ENCODE measurements at places on chromosomes 4 and X.

GRCh38 chr4:148852092-148852699 lies 410.0 kb upstream of the NR3C2 start:
- no peak for DNase-seq

GRCh38 chr4:81790477-81790876 lies 318.8 kb upstream of the RASGEF1B start:
- no peak for DNase-seq

GRCh38 chrX:55640854-55641253 lies 17.7 kb downstream of the FOXR2 start:
- no peak for DNase-seq

GRCh38 chrX:130162094-130162735 lies 3.4 kb downstream of the AIFM1 start:
- no peak for DNase-seq

GRCh38 chrX:123833387-123833786 lies 26.5 kb upstream of the XIAP start:
- no peak for DNase-seq

GRCh38 chr4:139689093-139689722 lies 23.6 kb downstream of the MGST2 start:
- DNase-seq: no peak

DNA sequence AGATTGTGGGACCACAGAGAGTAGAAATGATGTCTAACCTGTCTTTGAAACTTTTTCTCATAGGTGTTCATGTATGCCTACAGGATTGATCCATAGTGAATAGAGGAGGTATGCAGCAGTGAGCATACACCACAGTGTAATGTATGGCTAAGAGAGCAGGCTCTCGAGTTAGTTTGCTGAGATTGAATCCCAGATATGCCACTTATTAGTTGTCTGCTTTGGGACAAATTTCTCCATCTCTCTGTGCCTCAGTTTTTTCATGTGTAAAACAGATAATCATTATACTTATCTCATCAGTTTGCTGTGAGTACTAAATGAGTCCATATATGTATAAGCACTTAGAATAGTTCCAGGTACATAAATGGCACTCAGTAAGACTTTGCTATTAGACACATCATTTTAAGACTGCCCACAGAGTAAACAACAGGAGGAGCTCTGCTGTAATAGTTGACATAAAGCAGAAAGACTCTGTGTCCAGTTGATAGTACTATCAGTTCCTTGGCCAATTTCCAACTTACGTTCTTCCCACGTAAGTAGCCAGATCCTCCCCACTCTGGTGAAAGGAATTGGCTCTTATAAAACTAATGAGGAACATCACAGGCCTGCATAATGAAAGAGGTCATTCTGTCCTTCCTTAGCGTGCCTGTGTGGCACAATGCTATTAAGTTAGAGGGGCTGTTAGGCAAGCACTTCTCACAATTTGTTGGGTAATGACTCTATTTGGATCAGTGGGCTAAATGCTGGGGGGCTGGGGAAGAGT lies 20.7 kb upstream of the RNF150 start:
- DNase-seq: no peak

DNA sequence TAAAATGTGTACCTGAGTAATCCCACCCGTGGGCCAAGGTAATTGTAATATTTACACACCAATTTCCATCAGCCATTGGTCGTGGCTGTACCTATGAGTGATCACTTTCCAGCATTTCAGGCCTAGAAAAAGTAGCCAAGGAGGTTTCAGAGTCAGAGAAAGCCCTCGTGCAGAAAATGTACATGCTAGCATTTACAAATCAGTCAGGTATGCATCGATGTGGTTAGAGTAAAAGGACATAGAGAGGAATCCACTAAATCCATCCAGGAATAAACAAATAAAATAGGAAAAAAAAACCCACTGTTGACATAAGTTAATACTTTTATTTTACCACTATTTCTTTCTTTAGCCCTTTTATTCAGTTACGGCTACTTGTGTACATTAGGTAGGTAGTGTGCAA lies 256.8 kb downstream of the TRIML1 start:
- DNase-seq: no peak

- no peak for DNase-seq
These were observed 1.0 kb upstream of the STARD8 start for GRCh38 chrX:68646421-68646820.

- no peak for DNase-seq
These were observed 58.7 kb downstream of the CCKAR start for GRCh38 chr4:26431461-26432180.

GRCh38 chr4:98203332-98204235 lies 57.6 kb upstream of the RAP1GDS1 start:
- DNase-seq: no peak

DNA sequence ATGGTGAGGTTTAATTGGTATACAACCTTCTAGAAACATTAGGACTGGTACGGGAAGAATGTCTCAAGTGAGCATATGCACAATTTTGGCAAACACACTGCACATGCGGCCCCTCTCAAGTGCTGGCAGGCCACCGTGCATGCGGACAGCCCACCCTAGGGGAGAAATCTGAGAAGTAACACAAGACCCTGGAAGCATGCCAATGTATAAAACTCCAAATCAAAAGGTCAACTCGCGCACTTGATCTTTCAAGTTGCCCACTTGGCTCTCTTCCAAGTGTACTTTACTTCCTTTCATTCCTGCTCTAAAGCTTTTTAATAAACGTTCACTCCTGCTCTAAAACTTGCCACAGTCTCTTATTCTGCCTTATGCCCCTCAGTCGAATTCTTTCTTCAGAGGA lies 488.3 kb downstream of the CFAP47 start:
- no peak for DNase-seq

- DNase-seq: no peak
These were observed 2.4 kb upstream of the ZFX start for GRCh38 chrX:24147165-24147564.

DNA sequence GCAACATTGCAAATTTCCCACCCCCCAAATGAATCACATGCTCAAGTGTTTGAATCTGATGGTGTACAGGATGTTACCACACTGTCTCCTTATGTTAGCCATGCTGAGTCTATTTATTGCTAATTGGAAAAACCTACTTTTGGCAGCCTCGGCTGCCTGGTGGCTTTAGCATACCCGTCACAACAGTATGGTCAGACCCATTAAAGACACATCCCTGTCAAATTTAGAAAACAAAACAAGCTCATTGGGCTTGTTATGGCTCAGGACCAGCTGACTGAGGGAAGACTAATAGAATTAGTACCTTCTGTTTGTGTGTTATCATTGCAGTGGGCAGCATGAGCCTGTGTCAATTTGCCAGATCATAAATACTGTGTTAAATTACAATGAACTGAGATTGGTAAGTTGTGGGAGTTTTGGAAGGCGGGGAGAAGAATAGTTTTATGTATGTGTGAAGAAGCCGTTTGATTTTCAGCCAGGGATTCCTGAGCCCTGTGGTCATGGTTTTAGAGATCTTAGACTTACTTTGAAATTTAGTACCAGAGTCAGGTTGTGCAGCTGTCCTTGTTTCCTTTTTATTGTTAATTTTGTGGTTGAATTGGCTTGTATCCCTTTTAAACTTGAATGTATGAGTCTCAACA lies 66.8 kb downstream of the POLA1 start:
- DNase-seq: no peak

GRCh38 chr4:121654738-121655137 lies 42.0 kb downstream of the ANXA5 start:
- no peak for DNase-seq

DNA sequence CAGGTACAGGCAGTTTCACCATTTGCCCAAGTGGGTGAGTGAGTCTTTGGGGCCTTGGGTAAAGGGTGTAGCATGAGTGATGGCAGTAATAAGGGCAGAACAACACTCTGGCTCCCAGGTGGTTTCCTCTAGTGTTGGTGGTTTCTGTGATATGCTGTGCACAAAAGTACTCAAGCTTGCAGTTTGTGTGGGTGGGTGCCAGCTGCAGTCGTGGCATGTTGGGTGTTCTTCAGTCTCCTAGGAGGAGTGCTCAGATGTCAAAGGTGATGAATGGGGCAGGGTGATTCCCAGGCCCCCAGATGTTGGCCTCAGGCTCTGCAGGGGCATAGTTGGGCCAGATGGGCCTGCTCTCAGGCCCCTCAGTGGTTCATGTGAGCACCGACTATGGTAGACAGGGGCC lies 166.1 kb upstream of the KLF8 start:
- no peak for DNase-seq

- DNase-seq: no peak
These were observed 108.3 kb downstream of the DCTD start for GRCh38 chr4:182808673-182809416.

DNA sequence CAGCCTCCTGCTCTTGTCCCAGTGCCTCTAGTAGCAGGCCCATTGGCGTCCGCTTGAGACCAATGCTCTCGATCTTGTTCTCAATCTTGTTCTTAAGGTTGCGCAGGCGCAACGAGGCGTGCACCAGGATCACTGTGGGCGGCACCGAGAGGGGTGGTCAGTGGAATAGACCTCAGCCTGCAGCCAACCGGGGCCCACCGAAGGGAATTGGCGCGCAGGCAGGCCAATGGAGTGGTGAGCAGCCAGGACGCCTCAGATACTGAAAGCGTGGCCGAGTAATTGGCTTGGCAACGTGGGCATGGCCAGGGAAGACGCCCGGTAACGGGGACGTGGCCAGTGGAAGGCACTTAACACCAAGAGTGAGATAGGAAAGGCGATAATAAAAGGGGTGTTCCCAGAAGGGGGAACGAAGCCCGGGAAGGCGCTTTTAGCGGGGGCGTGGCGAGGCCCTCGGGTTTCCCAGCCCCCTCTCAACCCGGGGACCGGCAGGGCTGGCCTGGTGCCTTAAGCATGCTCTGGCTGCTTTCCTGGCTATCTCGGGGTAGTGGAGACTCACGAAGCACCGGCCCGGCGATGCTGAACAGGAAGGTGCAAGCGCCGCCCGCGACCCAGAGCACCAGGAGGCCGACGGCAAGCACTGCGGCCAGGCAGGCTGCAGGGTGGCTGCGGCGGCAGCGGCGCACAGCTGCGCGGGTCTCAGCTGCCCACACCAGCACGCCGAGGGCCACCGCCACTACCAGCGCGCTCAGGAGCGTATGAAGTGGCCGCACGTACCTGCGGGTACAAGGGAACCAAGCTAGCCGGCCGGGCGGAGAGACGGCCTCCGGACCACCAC lies 1.7 kb downstream of the PRAF2 start:
- DNase-seq: no peak

DNA sequence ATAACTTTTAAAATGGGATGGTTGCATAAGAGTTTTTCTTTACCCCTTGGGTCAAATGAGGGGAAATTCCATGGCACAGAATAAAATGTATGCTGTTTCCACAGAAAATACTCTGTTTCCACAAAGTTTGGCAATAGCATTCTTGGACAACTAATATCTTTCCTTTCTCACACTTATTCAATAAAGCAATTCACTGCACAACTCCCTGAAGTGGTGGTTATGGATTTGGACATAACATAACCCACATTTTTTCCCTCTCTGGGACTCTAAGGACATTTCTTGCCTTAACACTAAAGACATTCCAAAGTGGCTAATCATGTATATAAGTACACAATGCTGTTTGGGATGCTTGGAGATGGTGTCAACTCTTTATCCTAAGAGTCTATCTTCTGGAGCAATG lies 51.7 kb upstream of the GPM6B start:
- no peak for DNase-seq

DNA sequence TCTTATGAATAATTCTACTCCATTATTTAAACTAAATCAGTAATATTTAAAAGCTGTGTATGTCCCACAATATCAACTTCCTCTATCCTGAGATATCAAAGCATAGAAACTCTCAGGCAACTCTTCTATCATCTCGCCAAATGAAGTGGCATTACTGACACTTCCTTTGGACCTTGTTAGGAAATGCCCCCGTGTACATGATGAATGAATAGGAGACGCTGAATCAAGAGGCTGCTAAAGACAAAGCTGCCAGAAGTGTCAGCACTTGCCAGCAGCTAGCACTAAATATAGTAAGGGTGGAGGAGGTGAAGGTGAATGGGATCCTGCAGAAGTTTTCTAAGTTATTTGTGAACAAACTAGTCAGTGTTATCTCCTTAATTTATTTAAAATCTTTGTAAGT lies 99.5 kb upstream of the BLTP1 start:
- no peak for DNase-seq

DNA sequence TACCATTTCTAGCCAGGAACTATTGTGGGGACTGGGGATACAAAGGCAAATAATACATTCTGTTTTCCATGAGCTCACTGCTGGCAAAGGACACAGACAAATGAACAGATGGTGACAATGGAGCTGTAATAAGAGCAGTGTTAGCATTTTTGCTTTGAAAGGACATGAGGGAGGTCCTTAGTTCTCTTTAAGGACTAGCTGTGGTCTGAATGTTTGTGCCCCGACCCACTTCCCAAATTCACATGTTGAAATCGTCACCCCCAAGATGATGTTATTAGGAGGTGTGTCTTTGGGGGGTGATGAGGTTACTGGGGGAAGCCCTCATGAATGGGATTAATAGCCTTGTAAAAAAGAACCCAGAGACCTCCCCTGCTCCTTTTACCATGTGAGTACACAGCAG lies 30.3 kb downstream of the CCNG2 start:
- DNase-seq: no peak

- DNase-seq: no peak
These were observed 201.3 kb upstream of the GNPDA2 start for GRCh38 chr4:44927399-44928380.

- DNase-seq: peak; percentile 30
These were observed 104.1 kb downstream of the GPAT3 start for GRCh38 chr4:83639849-83640493.

- DNase-seq: no peak
These were observed 14.6 kb downstream of the SYN1 start for GRCh38 chrX:47605024-47605423.

DNA sequence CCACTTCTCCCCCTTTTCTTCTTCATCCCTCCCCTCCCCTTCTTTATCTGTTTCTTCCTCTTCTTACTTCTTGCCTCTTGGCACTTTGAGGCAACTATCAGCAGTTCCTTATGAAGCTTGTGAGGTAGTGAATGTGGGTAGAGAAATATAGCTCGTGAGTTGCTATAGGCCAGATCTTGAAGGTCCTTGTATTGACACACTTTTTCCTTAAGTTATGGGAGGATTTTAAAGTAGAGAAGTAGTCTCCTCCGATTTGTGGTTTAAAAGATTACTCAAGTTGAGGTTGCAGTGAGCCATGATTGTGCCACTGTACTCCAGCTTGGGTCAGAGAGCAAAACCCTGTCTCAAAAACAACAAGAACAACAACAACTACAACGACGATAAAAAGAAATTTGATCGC lies 3.4 kb upstream of the RRAGB start:
- DNase-seq: no peak

DNA sequence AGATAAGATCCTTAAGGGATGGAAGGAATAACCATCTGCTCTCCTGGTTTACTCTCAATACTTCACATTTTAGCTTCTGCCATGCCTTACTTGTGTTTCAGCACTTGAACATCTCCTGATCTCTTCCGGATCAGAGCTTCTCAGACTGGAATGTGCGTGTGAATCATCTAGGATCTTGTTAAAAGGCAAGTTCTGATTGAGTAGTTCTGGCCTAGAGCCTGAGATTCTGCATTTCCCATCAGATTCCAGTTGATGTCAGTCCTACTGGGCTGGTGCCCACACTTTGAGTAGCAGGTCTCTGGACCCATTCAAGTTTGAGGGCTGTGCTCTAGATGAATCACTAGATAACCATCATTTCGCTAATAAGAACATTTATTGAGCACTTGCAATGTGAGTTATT lies 20.0 kb downstream of the NDP start:
- DNase-seq: no peak
